ENCODE measurements at places on chromosomes 4 and X.

DNA sequence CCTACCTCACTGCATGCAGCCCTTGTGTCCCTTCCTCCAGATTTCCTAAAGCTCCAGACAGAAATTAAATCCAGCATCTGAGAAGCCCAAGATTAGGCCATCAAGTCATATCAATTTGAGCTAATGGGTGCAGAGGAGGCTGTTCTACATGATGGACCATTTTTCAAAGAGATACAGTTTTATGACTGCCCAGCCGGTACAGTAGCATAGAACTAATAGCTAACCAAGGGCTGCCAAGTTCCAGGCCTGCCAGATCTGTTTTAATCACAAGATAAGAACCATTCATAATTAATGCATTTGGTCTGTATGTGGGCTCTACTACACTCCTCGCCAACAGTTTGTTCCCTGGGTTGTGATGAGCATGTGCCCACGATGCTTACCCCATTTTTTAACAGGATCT is 73.9 kb upstream of the PLAC1 start:
- no peak for DNase-seq

DNA sequence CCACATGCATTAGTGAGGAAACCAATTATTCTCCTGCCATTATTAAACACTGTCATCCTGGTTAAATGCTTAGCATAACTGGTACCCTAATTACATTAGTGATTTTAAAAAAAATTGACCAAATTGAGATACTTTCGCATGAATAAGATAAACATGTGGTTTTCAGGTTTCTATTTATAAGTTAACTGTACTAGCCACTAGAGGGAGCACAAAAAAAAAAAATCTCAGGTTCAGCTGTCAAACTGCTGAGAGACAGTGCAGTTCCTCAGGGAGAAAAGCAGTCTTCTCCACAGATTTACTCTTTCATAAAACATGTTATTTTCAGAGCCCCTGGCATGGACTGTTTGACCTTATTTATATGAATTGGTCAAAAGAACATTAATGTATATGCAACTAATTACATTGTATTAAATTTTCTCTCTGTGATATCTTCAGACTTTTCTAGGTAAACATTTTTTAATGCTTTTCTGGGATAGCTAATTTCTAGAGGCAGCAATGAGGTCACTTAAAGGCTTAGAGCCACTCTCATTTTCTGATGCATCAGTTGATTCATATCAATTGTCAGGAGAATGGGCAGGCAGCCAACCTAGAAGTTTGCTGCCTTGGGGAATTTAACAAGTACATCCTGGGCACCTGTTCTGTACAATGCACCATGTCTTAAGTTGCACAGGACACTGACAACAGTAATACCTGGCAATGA is 167.5 kb downstream of the CDS1 start:
- no peak for DNase-seq

DNA sequence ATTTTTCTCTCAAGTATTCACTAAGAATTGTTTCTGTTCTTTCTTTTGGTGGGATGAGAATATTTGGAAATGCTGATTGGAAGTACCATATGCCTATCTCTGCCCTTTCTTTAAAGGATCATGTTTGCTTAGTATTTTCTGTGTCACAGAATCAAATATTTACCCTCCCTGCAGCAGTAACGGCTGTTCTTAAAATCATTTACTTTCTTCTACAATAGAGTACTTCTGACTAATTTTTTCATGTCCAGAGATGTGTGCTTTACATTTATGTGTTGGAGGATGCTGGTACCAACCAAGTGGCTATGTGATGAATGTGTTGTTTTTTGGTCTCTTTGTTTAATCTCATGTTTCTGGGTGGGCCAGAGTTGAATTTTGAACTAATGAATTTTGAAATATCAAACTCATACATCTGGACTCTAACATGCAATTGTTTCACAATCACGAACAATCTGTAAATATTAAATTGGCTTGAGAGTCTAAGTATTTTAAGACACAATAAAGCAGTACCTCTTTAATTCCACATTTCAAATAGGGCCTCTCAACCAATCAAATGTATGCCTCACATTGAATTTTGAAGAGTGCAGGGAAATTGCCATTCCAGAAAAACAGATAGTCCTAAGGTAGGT is 59.4 kb upstream of the ARSJ start:
- no peak for DNase-seq

- no peak for DNase-seq
Measured at GRCh38 chr4:68349279-68349648, 626 bp downstream of the YTHDC1 start.

DNA sequence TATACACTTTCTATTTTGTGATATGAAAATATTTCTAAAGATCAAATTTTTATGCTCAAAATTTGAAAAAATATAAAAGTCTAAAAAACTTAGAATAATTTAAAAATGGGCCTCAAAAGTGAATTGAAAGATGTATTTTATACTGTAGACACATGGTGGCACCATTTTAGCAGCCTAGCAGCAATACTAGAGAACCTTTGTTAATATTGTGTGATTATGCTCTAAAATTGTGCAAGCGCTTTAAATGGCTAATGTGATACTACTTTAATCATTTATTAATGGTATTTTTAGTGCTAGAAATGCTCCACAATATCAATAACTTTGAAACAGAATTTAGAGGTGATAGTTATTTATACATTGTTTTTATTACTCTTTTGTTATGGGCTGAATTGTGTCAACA is 3.7 kb upstream of the GUF1 start:
- DNase-seq, result no peak

- no peak for DNase-seq
Measured at GRCh38 chr4:7359400-7360062, 75.2 kb downstream of the PSAPL1 start.

GRCh38 chr4:40206426-40206825 is 9.6 kb downstream of the RHOH start:
- DNase-seq, result no peak

- no peak for DNase-seq
Measured at GRCh38 chrX:154800478-154801210, 4.6 kb downstream of the MPP1 start.

DNA sequence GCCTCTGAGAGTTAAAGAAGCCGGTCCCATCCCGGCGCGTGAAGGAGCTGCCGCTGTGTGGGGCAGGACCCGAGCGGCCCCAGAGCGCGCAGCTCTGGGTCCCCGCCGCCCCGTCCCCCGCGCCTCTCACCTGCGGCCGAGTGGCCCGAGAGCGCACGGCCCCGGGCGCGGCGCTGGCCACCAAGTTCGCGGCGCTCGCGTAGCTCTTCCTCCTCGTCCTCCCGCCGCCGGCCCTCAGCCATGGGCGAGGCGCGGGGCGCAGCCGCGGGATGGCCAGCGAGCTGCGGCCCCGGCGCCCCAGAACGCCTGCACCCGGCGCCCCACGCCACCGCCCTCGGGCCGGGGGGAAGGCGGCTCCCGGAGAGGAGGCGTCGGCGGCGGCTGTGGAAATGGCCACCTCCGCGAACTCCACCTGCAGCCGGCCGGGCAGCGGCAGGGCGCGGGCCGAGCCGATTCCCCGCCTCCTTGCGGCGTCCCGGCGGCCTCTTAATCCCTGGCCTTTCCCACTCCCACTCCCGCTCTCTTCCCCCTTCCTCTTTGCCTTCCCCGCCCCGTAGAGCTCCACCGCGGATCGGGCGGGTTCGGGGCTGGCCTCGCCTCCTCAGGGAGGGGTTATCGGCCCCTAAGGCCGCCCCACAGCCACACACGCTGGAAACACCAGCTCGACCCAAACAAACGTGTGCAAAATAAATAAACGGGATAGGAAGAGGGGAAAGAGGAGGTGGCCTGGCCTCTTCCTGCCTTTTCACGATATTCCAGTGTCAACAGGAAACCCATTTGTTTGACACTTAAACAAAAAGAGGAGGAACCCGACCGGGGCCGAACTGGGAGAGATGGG is at the start of gene SH3D19:
Gene SH3D19, minus strand, starts transcription at position 495 of the 838 bp plus-strand sequence. Its CDS starts 253 bp downstream, at position 242.
- DNase-seq, result no peak

GRCh38 chrX:28626515-28626914 is 39.3 kb downstream of the IL1RAPL1 start:
- DNase-seq, result no peak

DNA sequence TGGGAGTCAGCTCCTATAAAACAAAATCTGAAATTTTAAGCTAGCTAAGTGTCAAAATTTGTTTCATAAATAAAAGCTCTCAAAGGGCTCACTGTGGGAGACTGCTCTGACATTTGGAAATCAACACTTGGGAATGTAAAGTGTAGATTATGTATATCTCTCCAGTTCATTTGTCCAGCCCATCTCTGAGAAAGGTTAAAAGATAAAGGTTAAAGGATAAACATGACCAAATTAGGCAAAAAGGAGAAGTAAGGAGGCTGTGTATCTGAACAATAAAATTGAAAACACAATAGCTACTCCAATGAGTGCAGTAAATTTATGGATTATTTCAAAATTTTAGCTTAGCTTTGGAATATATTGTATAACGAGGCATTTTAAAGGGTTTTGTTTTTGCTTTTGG is 304.9 kb downstream of the UNC5C start:
- no peak for DNase-seq

DNA sequence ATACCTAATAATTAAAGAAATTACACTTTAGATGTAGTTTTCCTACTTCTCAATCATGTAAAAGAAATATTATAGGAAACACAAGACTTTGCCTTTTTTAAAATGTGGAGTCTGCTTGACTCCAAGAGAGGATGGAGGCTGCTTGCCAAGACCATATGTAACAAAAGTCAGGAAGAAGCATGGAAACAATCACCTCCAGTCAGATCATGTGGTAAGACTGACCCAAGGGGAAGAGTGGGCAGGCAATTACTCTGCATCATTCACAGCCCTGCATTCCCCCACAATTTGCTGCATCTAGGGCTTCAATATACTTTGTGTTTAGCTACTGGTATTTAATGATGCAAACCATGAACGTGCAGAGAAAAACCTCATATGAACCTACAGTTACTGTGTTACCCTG is 78.0 kb upstream of the RXFP1 start:
- DNase-seq, result no peak

- no peak for DNase-seq
Measured at GRCh38 chrX:123357941-123358340, 173.9 kb downstream of the GRIA3 start.

GRCh38 chr4:102439812-102440211 is 61.3 kb upstream of the NFKB1 start:
- no peak for DNase-seq

GRCh38 chrX:2159393-2159792 is 341.4 kb downstream of the DHRSX start:
- no peak for DNase-seq

- DNase-seq, result no peak
Measured at GRCh38 chr4:115187136-115187535, 73.7 kb upstream of the NDST4 start.

DNA sequence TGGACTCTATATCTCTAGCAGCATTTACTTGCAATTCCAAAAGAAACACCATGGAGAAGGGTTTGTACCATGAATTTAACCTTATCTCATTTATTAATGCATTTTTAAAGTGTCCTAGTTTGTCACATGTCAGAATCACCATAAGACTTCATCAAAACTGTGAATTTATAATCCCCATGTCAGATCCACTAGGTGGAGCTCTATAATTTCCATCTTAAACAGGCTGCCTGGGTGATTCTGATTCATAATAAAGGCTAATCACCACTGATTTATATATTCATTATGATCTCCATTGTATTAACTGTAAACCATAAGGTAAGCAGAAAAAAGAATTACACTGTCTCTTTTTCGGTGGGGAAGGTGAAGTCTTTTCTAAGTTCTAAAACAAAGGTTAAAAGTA is 4.0 kb downstream of the TCEAL2 start:
- no peak for DNase-seq

DNA sequence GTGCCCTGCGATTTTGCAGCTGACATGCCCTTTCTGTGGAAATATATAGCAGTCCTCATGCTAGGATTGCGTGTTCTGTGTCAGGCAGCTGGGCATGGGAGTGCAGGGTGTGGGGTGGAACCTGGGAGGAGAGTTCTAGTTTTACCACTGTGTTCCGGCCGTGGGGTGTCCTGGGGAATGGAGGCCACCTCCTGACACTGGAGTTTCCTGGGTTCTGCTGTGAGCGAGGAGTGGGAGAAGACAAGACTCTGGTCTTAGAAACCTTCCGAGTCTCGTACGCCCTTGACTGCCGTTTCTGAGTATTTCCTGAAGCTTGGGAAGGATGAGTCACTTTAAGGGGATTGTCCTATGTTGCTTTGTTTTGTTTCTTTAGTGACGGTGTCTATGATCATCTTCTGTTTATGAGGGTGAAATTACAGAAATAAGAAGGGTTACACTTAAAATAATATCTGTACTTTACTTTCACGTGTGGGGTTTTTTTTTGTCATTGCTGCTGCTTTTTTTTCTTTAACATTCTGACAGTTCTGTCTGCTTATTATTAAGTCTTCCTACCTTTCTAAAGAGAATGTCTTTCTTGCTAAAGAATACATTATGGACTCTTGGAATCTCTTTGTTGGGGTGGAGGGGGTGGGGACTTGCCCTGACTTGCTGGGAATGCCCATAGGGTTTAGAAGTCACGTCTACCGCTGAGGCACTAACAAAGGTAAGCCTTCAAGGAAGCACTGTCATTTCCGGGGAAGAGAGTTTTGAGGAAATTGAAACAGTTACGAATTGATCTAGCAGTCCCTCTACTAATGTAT is 19.1 kb downstream of the CD99 start:
- DNase-seq, result no peak

GRCh38 chr4:336099-336892 is 1.3 kb upstream of the ZNF141 start:
- DNase-seq, result no peak

GRCh38 chr4:15238720-15239119 is 189.1 kb upstream of the C1QTNF7 start:
- no peak for DNase-seq

- no peak for DNase-seq
Measured at GRCh38 chrX:56726605-56727004, 2.4 kb upstream of the NBDY start.

GRCh38 chr4:69658133-69658532 is 5.1 kb upstream of the UGT2A1 start:
- DNase-seq, result no peak
